ENCODE measurements at places on chromosomes 13 and 19. TPM values are rescaled to one million over a fixed set of nuclear protein-coding genes. Genes with fewer than 3 reads are reported as not detected.

The SCN1B gene
- total RNA-seq = 14.6 TPM

The LIM2 gene
- total RNA-seq = not detected

The NKG7 gene
- total RNA-seq = not detected

The PSG1 gene
- not detected for total RNA-seq

The ZNF835 gene
- 8.0 TPM for total RNA-seq

The LRG1 gene
- total RNA-seq = 5.7 TPM

The TSEN34 gene
- total RNA-seq = 74.4 TPM

The RFPL4A gene
- not detected for total RNA-seq

The DAND5 gene
- total RNA-seq = not detected

The CACTIN gene
- total RNA-seq = 21.8 TPM

The KLF2 gene
- 21.8 TPM for total RNA-seq

GRCh38 chr19:49142866-49143335 lies 12.3 kb downstream of the HRC start:
- peaks cover 7% of the 10 kb centered on the region for H3K4me1 ChIP-seq
- no peaks in the 10 kb centered on the region for H3K27me3 ChIP-seq
- DNase-seq = peak; percentile 91
- H3K4me3 ChIP-seq = peak overlapping the region; percentile 54
- H3K36me3 ChIP-seq = no peaks in the 10 kb centered on the region
- H3K27ac ChIP-seq = no peak overlapping the region

DNA sequence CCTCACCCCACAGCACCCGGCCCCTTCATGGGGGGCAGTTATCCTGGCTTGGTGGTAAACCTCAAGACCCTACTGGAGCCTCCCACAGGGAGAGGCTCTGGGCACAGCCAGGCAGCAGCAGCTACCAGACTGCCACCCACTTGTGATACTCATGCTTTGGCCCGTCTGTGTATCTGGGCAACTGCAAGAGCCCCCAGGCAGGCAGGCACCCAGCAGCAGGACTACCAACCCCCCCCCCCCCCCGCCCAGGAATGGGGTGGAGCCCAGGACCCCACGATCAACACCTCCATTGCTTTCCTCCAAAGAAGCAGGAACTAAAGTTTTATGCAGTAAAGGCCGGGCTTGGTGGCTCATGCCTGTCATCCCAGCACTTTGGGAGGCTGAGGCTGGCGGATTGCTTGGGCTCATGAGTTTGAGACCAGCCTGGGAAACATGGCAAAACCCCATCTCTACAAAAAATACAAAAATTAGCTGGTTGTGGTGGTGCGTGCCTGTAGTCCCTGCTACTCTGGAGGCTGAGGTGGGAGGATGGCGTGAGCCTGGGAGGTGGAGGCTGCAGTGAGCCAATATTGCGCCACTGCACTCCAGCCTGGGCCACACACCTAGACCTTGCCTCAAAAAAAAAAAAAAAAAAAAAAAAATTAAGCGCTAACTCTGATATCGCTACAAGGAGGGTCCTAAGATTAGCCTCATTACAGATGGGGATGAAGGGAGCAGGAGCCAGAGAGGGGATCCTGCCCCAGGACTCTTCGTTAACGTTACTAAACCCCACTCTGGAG lies 1.1 kb upstream of the LYL1 start:
- DNase-seq = no peak
- no peaks in the 10 kb centered on the region for H3K27me3 ChIP-seq
- H3K4me3 ChIP-seq = peak overlapping the region; percentile 49
- H3K27ac ChIP-seq = peak overlapping the region; percentile 76
- H3K36me3 ChIP-seq = no peaks in the 10 kb centered on the region

DNA sequence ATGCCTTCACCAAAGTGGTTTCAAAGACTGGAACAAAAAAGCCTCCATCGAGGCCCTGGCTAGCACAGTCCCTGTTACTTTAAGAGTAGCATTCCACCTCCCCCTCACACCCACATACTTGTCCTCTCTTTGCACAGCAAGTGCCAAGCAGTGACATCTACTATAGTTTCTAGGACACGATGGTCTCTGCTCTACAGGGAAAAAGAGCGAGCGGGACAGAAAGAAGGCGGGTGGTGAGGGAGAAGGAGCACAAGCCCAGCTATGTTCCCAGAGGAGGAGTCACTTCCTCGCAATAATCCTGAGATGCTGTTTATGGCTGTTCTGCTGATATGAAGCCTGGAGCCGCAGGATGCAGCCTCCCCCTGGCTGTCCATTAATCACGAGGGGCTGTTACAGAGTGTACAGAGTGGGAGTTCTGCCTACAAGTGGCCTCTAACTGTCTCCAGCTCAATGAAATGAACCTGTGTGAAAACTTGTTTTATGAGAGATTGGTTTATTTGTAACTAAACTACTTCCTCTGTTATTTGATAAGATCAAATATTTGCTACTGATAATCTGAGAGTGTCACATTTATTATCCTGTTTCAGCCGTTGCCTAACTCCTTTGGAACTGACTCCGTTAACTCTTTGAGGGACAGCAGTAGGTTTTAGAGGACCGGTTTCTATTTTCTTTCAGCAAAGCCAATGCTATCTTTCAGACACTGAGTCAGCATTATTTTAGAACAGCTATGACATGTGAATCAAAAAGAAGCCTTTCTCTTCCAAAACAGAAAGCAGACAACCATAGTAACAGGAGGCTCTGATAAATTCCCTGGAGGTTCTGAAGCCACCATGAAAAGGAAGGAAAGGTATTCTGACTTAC lies 208.0 kb downstream of the SPRY2 start:
- H3K4me3 ChIP-seq = peak overlapping the region; percentile 45
- no peaks in the 10 kb centered on the region for H3K27me3 ChIP-seq
- H3K4me1 ChIP-seq = no peaks in the 10 kb centered on the region
- H3K27ac ChIP-seq = peak overlapping the region; percentile 81

DNA sequence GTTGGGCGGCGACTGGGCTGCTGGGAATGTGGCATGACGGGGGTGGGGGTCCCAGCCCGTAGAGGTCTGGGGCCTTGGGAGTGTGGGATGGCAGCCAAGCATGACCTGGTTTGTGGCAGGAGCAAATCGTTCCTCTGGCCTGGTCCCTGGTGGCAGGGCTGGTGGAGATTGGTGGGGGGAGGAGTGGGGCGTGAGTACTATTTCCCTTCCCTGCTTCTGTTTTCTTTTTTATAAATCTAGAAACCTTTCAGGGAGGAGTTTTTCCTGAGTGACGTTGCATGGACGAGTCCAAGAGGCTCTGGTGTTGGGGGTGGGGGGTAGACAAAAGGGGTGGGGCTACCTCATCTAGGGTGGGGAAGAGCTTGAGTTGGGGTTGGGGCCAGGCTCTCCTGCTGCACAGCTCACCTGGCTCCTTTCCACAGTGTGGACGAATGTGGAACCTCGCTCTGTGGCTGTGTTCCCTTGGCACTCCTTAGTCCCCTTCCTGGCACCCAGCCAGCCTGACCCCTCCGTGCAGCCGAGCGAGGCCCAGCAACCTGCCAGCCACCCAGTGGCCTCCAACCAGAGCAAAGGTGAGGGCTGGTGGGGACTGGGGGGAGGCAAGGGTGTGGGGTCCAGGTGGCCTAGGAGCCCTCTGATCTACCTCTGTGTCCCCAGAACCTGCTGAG lies 15.4 kb upstream of the PRR19 start:
- peak overlapping the region; percentile 11 for H3K4me3 ChIP-seq
- H3K36me3 ChIP-seq = no peaks in the 10 kb centered on the region
- no peak for DNase-seq
- peak overlapping the region; percentile 100 for H3K27ac ChIP-seq

GRCh38 chr13:112975401-112975939 lies 6.5 kb downstream of the MCF2L start:
- no peaks in the 10 kb centered on the region for H3K27me3 ChIP-seq
- H3K36me3 ChIP-seq = no peaks in the 10 kb centered on the region
- no peak for DNase-seq
- no peak overlapping the region for H3K27ac ChIP-seq

DNA sequence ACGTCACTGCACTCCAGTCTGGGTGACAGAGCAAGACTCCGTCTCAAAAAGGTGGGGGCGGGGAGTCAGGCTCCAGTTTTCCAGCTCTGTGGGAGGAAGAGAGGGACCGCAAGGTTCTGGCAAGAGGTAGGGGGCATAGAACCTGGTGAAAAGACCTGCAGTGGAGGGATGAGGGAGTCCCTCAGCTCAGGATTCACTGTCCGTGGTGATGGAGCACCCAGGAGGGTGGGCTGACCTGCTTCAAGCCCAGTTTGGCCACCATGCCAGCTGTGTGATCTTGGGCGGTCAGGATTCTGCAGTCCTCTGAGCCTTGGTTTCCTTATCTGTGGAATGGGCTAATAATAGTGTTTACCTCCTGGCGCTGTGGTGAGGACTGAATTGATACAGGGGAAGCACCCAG lies 21.2 kb downstream of the SLC8A2 start:
- H3K4me1 ChIP-seq = no peaks in the 10 kb centered on the region
- H3K4me3 ChIP-seq = no peak overlapping the region
- DNase-seq = no peak

GRCh38 chr13:48749144-48749543 lies 95.4 kb downstream of the CYSLTR2 start:
- H3K4me1 ChIP-seq = no peaks in the 10 kb centered on the region
- DNase-seq = no peak
- H3K27ac ChIP-seq = no peak overlapping the region
- H3K36me3 ChIP-seq = no peaks in the 10 kb centered on the region
- no peak overlapping the region for H3K4me3 ChIP-seq
- no peaks in the 10 kb centered on the region for H3K27me3 ChIP-seq

GRCh38 chr19:48895226-48895625 lies 3.3 kb downstream of the TULP2 start:
- no peak for DNase-seq
- no peaks in the 10 kb centered on the region for H3K27me3 ChIP-seq
- no peak overlapping the region for H3K4me3 ChIP-seq
- H3K36me3 ChIP-seq = no peaks in the 10 kb centered on the region
- H3K4me1 ChIP-seq = no peaks in the 10 kb centered on the region

- peak overlapping the region; percentile 92 for H3K27ac ChIP-seq
- no peaks in the 10 kb centered on the region for H3K27me3 ChIP-seq
- H3K36me3 ChIP-seq = no peaks in the 10 kb centered on the region
- DNase-seq = peak; percentile 46
These were observed 1.0 kb downstream of the IRF2BP1 start for GRCh38 chr19:45884682-45885555.

DNA sequence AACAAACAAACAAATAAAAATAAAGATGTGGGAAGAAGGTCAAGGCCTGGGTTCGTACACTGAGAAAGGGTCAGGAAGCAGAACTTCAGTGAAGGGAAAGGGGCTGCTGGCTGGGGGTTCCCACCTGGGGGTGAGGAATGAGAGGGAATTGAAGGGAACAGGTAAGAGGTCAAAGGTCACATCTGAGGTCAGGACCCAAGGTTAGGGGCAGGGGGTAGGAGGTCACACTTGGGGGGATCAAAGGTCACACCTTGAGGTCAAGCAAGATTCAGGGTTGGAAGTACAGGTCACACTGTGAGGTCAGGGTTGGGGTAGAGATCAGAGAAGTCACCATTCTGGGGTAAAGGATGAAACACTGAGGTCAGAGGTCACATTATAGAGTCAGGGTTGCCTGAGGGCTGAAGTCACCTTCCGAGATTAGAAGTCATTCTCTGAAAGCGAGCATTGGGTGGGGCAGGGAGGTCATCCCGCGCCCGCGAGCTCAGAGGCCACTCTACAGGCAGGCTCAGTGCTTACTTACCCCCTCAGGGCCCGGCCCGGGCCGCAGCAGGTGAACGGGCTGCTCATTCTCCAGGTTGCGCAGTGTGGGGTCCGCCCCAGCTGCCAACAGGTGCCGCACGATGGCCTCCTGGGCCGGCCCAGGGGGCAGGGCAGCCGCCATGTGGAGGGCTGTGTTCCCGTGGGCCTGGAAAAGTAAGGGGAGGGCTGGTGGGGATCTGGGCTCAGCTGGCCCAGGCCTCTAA lies 10.8 kb downstream of the NFKBID start:
- H3K4me3 ChIP-seq = no peak overlapping the region
- H3K4me1 ChIP-seq = no peaks in the 10 kb centered on the region
- no peak overlapping the region for H3K27ac ChIP-seq
- no peaks in the 10 kb centered on the region for H3K36me3 ChIP-seq

GRCh38 chr13:80513196-80513595 lies 172.3 kb upstream of the SPRY2 start:
- no peak overlapping the region for H3K4me3 ChIP-seq
- DNase-seq = no peak
- H3K4me1 ChIP-seq = no peaks in the 10 kb centered on the region
- H3K27ac ChIP-seq = no peak overlapping the region
- no peaks in the 10 kb centered on the region for H3K36me3 ChIP-seq

DNA sequence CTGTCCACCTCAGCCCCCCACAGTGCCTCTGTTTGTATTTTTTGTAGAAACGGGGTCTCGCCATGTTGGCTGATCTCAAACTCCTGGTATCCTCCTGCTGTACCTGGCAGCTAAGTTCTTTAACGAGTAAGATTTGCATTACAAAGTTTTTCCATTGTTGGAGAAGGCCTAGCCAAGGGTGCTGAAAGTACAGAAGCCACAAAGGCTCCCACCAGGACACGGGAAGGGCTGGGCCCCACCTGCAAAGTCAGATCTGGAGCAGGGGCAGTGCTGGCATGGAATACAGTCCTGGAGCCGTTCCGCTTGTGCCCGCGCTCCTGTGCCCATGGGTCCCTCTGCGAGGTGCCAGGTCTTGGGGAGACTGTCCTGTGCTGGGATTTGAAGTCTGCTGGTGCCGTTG lies 12.1 kb downstream of the FZR1 start:
- H3K27ac ChIP-seq = no peak overlapping the region
- no peak for DNase-seq
- no peaks in the 10 kb centered on the region for H3K36me3 ChIP-seq
- H3K4me3 ChIP-seq = no peak overlapping the region
- peaks cover 7% of the 10 kb centered on the region for H3K4me1 ChIP-seq

DNA sequence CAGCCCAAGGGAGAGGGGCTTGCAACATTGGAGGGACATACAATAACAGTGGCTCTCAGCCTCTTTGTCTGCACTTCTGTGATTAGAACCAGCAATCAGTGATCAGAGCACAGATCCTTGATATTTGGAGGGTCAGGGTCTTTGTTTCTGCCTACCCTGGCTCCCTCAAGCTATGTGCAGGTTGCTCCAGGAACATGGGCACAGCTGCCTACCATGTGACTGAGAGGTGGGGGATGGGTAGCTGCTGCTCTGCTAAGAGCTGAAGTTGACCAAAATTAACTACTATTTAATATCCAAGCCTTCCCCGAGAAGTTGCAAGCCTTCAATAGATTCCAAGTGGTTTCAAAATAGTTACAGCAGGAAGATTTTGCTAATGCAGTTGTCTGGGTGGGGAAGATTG lies 202.6 kb downstream of the ZIC5 start:
- no peaks in the 10 kb centered on the region for H3K36me3 ChIP-seq
- no peaks in the 10 kb centered on the region for H3K4me1 ChIP-seq
- H3K27me3 ChIP-seq = no peaks in the 10 kb centered on the region
- H3K27ac ChIP-seq = no peak overlapping the region

DNA sequence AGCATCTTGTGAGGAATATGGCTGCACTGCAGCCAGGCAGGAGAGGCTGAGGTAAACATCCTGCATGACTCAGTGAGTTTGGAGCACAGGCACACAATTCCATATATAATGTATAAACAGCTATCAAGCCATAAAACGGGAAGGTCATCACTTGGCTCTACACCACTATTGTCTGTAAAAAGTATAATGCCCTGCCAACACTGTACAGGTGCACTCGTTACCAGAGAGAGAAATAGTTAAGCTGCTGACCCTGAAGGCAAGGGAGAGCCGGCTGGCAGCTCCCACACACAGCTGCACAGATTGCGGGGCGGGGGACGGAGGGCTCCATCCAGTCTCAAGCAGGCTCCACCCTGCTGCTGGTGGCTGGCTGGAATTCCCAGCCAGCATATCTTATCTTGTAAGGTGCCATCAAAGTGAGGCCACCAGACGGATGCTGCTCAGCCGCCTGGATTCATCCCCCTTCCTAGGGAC lies 668.1 kb downstream of the SLITRK5 start:
- no peak overlapping the region for H3K4me3 ChIP-seq
- no peaks in the 10 kb centered on the region for H3K27me3 ChIP-seq
- H3K4me1 ChIP-seq = no peaks in the 10 kb centered on the region
- DNase-seq = no peak
- peaks cover 5% of the 10 kb centered on the region for H3K36me3 ChIP-seq

All from breast epithelium (tissue), 4 donors.